ENCODE measurements at places on chromosomes 12 and 14.

DNA sequence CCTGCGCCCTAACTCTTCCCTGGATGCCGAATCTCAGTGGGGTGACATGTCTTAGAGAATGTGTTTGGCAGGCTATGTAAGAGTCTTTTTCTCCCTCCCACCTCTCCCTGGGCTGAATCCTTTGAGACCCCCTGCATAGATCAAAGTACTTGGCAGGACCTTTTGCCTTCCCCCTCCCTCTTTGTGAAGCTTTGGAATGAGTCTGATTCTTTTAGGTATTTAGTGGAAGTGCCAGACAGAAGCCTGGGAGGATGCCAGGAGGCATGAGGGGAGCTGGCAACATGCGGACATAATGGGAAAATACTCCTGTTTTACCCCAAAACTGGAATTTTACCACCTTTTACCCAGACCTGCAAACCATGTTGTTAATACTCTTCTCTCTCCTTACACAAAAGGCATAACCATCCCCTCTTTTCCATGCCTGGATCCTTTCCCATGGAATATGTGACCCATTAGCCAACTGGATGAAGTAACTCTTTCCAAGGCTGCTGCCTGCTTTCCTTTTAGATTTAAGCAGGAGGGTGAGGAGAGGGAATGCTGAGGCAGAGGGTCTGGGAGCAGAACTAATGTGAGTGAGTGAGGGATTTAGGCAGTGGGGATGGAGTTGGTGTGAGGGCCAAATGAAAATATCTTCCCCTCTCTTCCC lies 41.7 kb downstream of the TTLL5 start:
- no peak for DNase-seq

GRCh38 chr12:113261847-113262470 lies 40.7 kb downstream of the TPCN1 start:
- DNase-seq, result no peak

- no peak for DNase-seq
These were observed 105.1 kb upstream of the NAV3 start for GRCh38 chr12:77725611-77726010.

DNA sequence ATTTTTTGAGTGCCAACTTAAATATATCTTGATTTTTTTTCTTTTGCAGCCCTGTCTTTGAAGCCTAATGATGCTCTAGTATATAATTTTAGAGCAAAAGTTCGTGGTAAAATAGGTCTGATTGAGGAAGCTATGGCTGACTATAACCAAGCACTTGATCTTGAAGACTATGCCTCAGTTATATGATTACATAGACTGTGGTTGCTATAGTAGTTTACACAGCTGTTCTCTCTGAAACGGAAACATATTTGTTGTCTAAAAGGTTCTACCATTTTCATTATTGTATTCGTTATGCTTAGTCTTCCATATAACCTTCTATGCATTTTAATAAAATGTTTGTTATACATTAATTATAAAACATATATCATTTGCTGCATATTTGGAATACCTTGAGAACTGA lies 246.7 kb downstream of the TTC6 start:
- no peak for DNase-seq

DNA sequence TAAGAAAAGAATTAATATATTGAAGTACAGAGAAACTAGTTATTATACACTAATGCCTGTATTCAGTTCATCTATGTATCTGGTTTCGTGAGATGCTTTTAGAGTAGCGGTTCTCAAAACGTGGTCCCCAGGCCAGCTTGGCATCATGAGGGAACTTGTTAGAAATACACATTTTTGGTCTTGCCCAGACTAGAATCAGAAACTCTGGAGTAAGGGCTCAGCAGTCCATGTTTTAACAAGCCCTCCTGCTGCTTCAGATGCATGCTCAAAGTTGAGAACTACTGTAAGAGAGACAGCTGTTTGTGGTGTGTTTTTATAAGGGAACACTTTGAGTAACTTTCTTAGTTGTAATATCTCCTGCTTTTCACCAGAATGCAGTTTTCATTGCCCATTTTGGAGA lies 18.1 kb downstream of the GPATCH2L start:
- no peak for DNase-seq

DNA sequence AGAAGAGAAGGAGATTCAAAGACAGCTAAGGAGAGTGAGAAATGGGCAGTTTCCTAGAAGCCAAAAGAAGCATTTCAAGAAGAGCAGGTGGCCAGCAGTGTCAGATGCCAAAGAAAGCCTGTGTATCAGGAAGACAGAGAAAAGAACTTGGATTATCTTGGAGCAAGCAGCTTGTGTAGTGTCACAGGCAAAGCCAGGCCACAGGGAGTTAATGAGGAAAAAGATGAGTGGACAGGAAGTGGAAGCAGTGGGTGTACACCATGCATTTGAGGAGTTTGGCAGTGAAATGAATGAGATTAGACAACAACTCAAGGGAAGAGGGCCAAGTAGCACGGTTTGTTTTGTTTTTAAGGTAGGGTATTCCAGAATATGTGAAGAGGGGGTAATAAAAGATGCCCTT lies 5.6 kb upstream of the MYH7 start:
- no peak for DNase-seq
